Non-pigmented ciliary epithelial cell (primary cell): ENCODE measurements at places on chromosomes 4 and X.

- no peak for DNase-seq
Observed at GRCh38 chrX:13372203-13372980, 52.5 kb upstream of the ATXN3L start.

DNA sequence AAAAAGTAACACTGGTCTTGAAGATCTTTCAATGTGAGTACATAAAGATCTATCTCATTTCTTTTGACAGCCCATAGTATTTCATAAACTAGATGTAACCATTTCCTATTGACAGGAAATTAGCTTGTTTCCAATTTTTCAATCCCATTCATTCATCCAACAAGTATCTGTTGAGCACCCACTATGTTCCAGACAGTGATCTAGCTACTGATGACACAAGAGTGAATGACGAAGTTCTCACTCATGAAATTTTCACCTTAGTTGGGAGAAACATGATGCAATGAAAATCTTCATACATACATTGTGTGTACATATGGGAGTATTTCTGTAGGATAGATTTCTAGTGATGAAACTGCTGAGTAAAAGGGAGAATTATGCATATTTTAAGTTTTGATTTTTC lies 1.7 kb downstream of the CD38 start:
- no peak for DNase-seq

DNA sequence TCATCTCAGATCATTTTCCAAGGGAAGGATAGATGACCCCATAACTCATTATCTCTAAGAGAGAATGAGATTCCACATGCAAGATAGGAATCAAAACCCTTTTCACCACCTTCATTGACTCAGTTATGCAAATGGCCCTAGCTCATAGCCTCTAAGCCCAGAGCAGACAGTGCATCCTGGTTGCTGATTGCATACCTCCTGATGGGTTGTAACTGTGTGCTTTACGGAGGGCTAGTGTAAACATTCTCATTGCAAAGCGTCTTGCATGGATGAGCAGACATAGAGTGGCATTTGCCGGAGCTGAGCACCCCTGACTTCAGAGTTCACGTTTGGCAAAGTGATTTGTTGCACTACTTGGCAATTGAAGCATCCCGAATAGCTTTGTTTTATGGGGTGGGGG lies 151.0 kb downstream of the VCX3A start:
- no peak for DNase-seq

DNA sequence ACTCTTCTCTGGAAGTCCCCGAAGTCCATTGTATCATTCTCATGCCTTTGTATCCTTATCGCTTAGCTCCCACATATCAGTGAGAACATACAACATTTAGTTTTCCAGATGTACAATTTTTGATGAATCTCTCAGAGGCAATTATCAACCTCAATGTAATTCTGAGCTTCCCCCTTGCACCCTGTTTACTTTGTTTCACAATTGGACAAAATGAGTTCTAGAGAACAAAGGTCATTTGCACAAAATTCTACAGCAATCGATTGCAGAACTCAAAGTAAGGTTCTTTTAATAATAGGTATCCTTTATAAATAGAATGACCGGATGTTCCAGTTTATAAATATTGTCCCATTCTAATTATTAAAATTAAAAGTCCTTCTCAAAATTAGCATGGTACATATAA lies 79.3 kb downstream of the SLC16A2 start:
- DNase-seq = no peak

DNA sequence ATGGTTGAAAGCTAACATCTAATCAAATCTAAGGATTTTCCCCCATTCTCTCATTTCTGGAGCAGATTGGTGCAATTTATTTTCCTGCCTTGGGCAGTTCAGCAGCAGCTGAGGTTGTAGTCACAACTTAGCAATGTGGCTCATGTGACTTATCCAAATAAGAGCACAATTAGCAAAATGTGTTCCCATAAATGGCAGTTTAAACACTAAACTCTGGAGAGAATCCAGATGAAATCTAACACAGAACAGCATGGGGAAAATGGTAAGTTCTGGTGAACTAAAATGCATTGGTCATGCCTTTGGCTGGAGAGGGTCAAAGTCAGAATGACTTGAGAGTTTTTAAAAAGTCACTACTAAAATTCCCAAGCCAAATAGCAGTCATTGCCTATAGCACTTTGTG lies 422.6 kb upstream of the DIPK2B start:
- DNase-seq = peak; percentile 53

- DNase-seq = no peak
Observed at GRCh38 chr4:38279077-38279476, 318.9 kb downstream of the PTTG2 start.

GRCh38 chr4:180169966-180170365 lies 2073.2 kb upstream of the TENM3 start:
- DNase-seq = no peak

DNA sequence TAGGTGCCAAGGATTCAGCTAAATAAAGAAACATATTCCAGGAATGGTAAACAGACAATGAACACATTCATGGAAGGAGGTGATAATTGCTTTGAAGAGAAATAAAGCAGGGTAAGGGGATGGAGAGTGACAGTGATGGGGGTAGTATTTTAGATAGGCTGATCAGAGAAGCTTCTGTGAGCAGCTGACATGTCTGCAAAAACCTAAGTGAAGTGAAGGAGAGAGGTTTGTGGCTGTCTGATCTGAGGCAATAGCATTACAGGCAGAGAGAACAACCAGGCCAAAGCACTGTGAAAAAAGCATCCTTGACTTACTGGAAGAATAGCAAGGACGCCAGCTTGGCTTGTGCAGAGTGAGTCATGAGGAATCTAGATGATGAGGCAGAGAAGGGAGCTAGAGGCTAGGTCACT lies 271.9 kb upstream of the GATB start:
- DNase-seq = peak; percentile 20

DNA sequence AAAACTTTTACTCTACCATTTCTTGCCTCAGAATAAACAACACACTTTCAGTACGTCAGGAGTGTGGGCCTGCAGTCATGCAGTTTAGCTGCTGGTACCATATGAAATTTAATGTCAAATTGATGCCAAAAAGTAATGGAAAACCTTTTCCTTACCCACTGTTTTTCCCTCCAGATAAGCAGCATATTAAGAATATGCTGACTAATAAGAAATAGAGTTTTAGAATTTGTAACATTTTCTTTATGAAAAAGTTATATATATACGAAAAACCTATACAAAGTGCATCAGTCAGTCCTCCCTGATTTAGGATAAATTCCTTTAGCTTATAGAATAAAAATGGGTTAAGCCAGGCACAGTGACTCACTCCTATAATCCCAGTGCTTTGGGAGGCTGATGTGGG lies 206.8 kb upstream of the PPARGC1A start:
- DNase-seq = no peak
